NCI-H524 treated with DMSO at 0.1 percent for 48 hours (cell line): ENCODE measurements at places on chromosomes 4 and X.

- no peak for DNase-seq
These were observed 907.8 kb downstream of the STPG2 start for GRCh38 chr4:97235521-97235920.

DNA sequence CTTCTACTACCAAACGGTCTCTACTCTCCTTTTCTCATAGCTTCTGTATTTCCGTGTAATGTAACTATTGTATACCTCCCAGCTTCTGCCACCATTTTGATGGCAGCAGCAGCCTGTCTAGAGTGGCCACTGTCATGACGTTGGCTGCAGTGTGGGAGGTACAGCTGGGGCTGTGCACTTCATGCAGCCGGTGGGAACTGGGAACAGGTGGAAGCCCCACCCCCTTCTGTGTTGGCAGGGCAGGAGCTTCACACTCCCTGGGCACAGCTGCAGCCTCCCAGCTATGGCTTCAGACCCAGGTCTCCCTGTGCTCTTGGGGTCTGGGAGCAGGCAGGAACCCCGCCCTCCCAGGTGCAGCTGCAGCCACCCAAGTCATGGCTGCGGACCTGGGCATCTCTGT lies 49.8 kb upstream of the SEC24B start:
- DNase-seq: no peak

- DNase-seq: no peak
These were observed 93.6 kb upstream of the RASGEF1B start for GRCh38 chr4:81565142-81565870.

DNA sequence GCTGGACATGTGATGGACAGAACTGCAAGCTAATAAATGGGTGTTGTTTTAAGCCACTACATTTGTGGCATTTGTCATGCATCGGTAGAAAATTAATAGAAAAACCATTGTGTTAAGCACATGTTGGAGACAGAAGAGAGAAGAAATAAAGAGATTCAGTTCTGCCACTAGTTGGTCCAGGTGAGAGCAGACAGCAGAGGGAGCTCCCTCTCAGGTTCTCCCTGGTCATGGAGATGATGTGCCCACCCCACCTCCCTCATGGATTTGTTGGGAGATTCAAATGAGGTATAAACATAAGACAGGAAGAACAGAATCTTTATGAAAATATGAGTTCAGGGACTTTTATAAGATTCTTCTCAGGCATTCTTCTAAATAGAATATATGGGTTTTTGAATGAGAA lies 36.8 kb upstream of the OCIAD2 start:
- DNase-seq: no peak

DNA sequence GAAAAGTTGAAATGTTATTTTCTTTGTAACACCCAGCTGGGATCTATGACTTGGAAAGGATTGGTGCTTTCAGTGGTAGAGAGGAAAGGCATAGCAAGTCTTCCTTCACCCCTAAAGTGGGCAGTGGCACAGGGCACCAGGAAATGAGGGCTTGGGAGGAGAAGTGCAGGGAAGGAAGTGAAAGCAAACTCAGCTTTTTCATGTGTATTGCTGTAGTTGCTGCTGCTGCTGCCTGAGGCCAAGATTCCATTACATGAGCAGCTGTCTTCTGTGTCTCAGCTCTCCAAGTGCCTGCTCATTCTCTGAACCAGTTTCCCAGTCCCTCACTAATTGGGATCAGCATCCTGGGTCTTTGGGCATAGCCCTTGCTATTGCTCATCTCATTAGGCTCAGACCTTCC lies 2.6 kb downstream of the HCCS start:
- DNase-seq: no peak

GRCh38 chr4:81549984-81550383 lies 78.3 kb upstream of the RASGEF1B start:
- DNase-seq: no peak

- DNase-seq: no peak
These were observed 65.2 kb downstream of the IGFBP7 start for GRCh38 chr4:57044996-57045395.

- DNase-seq: peak; percentile 35
These were observed 670.3 kb downstream of the IL1RAPL1 start for GRCh38 chrX:29257521-29257920.

DNA sequence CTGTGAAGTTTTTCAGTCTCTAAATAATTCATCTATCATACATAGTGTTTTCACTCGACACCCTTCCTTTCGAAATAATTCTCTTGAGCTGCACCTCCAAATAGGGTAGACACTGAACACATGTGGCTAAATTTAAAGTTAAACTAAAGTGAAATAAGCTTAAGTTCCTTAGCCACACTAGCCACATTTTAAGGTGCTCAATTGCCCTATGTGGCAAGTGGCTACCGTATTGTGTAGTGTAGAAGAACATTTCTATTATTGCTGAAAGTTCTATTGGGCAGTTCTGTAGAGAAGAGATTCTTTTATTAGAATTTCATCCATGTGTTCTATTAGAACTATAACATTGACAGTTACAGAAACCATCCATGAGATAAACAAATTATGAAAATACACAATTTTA lies 107.0 kb upstream of the CTSO start:
- DNase-seq: no peak

- DNase-seq: no peak
These were observed 37.5 kb downstream of the JAKMIP1 start for GRCh38 chr4:6162885-6163284.

GRCh38 chr4:3293401-3294391 lies 875 bp downstream of the RGS12 start:
- DNase-seq: no peak

- no peak for DNase-seq
These were observed 174.2 kb upstream of the SCML1 start for GRCh38 chrX:17563076-17563475.

- no peak for DNase-seq
These were observed 158.4 kb downstream of the RAB28 start for GRCh38 chr4:13325744-13326143.

DNA sequence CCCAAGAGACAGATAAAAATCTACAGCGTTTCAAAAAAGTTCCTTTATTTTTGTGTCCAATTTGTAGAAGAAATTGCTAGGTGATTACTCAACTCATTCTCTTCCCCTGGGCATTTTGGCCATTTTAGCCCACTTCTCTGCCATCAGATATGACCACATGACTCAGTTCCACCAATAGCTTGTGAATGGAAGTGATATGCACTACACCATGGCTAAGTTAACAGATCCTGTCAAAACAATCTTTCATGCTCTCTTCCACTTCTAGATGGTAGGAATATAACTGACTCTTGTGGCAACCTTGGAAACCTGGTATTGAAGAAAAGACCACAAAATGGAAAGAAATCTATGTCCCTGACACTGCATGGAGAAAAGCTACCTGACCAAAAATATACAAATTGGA lies 26.2 kb upstream of the FREM3 start:
- DNase-seq: no peak

- DNase-seq: no peak
These were observed 75.2 kb downstream of the INTS12 start for GRCh38 chr4:105633241-105633640.

DNA sequence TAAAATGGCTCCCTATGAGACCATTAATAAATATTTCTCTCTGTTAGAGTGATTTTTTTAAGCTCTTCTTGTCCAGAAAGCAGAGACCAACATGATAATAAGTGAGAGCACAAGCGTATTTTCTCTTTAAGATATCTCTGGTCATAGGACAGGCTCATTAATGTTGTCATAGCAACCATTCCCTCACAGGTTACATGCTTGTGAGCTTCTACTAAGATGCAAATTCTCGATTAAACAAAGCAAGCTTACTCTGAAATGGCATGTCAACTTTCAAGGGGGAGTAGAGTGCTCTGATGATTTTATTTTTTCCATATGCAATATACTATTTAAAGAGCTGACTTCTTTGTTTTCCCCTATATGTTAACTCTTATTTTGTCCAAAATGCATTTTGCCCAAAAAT lies 487.2 kb upstream of the LCORL start:
- DNase-seq: no peak

DNA sequence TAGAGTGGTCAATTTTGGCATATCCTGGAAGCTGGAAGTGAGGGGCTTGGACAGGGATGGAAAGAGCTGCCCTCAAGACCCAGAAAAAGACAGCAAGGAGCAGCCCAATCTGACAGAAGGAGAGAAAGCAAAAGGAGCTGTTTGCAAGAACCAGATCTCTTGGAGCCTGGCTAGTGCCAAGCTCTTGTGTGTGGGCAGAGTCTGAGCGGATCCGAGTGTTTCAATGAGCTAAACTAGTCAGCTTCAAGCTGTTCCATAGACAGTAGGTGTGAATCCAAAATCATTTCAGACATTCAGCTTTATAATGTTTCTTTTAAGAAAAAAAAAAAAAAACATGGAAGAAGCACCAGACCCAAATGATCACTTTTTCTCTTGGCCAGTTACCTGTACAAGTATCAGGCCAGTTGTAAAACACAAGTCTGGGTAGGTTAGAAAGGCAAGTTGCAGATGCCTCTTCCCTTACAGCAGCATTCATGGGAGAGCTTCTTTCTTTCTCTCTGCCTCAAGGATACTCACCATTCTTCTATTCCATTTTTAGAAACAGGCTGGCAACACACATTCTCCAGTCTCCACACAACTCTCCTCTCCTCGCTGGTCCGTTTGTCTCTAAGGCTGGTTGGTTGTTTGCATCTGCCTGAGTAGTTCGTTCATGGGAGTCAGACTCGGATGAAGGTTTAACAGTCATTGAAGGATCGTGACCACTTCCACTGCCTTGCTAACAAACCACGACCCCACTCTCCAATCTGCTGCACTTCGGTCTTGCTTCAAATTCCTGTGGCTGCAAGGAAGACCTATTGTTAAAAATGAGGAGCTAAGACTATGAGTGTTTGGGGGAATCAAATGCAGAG lies 105.2 kb upstream of the GATB start:
- DNase-seq: no peak

DNA sequence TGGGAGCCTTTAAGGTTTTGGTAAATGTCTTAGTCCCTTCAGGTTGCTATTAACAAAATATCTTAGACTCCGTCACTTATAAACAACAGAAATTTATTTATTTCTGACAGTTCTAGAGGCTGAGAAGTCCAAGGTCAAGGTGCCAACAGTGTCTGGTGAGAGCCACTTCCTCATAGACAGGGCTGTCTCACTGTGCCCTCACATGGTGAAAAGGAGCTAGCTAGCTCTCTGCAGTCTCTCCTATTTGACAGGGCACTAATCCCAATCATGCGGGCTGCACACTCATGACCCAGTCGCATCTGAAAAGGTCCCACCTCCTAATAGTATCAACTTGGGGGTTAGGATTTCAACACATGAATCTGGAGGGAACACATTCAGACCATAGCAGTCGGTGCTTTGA lies 63.4 kb upstream of the KLF3 start:
- DNase-seq: no peak

- no peak for DNase-seq
These were observed 38.7 kb downstream of the COL25A1 start for GRCh38 chr4:109263721-109264120.

DNA sequence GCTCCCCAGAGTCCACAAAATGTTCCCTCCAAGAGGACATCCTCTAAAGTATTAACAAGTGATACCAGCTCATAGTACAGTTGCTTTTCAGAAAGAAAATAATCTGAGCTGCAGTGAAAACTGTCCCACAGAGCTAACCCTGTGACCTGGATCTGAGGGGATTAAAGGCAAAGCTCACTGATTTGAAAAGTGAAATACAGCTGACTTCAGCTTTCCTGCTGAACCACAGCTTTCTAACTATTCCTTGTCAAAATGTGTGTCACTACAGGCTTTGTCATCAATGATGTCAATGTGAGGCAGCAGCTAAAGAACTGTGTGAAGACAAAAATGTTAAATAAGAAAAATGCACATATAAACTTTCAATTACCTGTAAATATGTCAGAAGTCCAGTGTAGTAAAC lies 36.9 kb downstream of the DCHS2 start:
- DNase-seq: no peak

GRCh38 chr4:141899541-141899940 lies 263.2 kb downstream of the IL15 start:
- no peak for DNase-seq

DNA sequence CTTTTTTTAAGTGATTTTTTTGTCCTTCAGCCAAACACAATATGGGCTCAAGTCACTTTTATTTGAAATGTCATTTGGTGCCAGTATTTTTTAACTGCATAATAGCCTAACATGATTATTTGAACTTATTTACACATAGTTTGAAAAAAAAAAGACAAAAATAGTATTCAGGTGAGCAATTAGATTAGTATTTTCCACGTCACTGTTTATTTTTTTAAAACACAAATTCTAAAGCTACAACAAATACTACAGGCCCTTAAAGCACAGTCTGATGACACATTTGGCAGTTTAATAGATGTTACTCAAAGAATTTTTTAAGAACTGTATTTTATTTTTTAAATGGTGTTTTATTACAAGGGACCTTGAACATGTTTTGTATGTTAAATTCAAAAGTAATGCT lies 62.1 kb downstream of the EDNRA start:
- DNase-seq: no peak

DNA sequence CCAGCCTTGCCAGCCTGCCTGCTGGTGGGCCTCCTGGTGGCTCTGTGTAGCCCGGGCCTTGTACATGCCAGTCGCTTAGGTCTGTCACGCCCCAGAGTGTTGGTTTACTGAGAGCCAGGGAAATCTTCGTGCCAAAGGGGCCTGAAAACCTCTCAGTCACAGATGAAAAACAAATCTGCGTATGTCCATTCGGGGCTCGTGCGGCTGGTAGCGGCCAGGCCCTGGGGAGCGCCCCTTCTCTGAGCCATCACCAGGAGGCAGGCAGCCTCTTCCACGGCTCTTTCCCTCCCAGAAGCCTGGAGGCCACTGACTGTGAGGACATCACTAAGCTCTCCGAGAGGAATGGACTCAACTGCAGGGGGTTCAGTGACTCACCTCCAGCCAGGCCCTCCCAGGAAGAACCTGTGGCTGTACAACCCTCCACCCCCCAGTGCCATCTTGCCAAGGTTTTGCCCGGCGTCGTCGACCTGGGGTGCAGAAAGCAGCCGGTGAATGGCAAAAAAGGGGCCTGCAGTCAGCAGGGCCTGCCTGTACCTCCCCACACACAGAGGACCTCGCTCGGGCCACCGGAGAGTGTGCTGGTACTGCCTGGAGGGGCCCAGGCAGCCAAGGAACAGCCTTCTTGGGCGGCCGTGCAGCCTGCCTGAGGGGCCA lies 162.2 kb downstream of the BCOR start:
- DNase-seq: no peak

GRCh38 chr4:67342291-67342690 lies 203.0 kb downstream of the CENPC start:
- DNase-seq: no peak
